ENCODE measurements at places on chromosomes 16 and 17. TPM values are rescaled to one million over a fixed set of nuclear protein-coding genes. Genes with fewer than 3 reads are reported as not detected.

DNA sequence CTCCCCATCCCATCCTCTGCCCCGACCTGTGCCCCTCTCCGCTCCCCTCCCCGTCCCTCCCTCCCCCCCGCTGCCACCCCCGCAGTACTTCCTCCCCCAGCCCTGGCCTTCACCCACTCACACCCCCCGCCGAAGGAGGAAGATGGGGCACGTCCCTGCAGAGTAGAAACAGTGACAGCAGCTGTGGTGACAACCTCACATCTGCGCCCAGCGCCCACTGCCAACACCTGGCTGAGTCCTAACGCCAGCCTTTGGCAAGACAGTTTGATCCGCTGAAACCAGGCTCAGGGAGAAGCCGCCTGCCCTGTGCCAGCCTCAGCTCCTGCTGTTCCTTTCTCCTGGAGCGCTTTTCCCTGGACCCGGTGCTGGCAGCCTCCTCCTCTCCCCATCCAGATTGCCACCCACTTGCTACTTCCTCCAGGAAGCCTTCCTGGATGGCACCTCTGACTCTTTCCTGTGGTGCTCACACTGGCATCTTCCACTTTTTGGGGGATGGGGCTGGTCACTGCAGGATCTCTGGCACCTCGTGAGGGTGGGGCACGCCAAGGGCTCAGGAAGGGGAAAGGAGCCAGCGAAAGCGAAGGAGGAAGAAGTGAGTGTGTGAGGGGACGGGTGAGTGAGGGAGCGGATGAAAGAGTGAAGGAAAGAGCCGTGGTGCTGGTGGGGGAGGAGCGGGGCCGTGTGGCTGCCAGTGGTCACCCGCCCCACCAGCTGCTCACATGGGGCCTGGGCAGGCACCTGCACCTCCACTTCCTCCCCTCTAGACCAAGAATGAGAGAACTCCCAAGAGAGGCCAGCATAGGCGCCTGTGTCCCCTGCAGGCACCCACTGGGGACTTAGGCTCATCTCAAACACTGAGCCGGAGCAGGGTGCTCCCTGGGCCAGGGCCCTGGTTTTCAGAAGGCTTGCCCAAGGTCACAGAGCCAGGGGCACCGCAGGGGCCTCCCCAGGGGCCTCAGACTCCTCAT, 27.0 kb downstream of the ZFPM1 start:
- no peaks in the 10 kb centered on the region for H3K27me3 ChIP-seq
- no peak overlapping the region for H3K4me3 ChIP-seq
- H3K27ac ChIP-seq, result 0 out of 2 replicates have a peak overlapping the region, but pooled peaks have one; percentile 57
- no peak for DNase-seq
- peaks cover 9% of the 10 kb centered on the region for H3K4me1 ChIP-seq

DNA sequence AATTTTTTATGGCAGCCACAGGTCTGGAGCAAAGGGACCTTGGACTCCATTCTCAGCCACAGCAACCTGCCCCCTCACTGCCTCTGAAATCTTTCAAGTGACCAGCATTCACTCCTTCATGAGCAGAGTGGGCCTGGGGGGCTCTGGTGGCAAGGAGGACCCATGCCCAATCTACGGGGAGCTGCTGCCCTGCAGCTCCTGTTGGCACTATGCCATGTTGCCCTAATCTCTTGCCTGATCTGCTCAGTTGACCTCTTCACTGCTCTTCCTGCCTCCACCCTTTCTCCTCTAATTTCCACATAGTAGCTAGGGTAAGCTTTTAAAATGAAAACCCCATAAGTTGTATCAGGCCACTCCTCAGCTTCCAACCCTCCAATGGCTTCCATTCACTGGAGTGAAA, 2.9 kb upstream of the PRKCB start:
- peaks cover 20% of the 10 kb centered on the region for H3K4me1 ChIP-seq
- no peak overlapping the region for H3K27ac ChIP-seq
- no peak overlapping the region for H3K4me3 ChIP-seq
- DNase-seq, result no peak
- H3K36me3 ChIP-seq, result peaks cover 4% of the 10 kb centered on the region

The OSGIN1 gene
- total RNA-seq, result 1.7 TPM

DNA sequence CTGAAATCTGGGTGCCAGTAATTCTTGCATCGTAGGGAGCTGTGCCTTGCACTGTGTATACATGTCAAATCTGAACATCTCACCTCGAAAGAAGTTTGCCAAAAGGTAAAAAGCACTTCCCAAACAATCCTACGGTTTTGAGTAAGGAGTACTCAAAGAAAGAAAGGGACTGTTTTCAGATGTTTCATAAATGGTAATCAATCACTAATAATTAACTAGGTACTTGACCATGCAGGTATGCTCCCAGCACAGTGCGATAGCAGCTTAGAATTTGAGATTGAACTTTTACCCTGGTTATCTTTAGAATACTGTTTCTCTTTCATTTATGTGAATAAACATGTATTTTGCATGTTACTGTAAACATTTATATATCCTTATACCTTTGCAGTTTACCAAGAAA, 39.0 kb downstream of the PRKCA start:
- no peak overlapping the region for H3K27ac ChIP-seq
- peaks cover 23% of the 10 kb centered on the region for H3K4me1 ChIP-seq
- H3K36me3 ChIP-seq, result no peaks in the 10 kb centered on the region
- no peaks in the 10 kb centered on the region for H3K27me3 ChIP-seq
- no peak overlapping the region for H3K4me3 ChIP-seq
- DNase-seq, result no peak

The TBC1D3C gene
- total RNA-seq, result not detected

DNA sequence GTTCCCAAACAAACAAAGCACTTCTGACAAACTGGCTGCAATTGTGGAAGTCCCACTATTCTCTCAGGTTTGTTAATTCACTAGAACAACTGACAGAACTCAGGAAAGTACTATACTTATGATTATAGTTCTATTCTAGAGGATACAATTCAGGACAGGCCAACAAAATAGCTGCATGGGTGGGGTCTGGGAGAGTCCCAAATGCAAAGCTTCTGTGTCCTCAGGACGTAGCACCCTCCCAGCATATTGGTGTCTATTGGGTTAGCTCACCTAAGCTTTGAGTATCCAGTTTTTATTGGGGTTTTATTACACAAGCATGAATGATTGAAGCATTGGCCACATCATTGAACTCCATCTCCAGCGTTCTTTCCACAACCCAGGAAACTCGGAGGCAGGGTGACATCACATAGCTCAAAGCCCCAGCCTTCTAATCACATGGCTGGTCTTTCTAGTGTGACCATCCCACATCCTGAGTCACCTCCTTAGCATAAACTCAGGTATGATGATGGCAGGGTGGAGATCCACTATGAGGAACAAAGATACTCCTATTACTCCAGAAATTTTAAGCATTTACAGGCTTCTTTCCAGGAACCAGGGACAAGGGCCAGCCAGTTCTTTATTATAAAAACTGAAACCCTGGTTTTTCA, 43.9 kb upstream of the CCNF start:
- no peak for DNase-seq
- H3K27ac ChIP-seq, result no peak overlapping the region
- H3K27me3 ChIP-seq, result peaks cover 3% of the 10 kb centered on the region
- H3K4me1 ChIP-seq, result peaks cover 30% of the 10 kb centered on the region
- H3K36me3 ChIP-seq, result peaks cover 11% of the 10 kb centered on the region

GRCh38 chr16:5895976-5896375, 798.4 kb upstream of the EEF2KMT start:
- H3K4me1 ChIP-seq, result no peaks in the 10 kb centered on the region
- no peak for DNase-seq
- H3K27ac ChIP-seq, result no peak overlapping the region

The CES5A gene
- total RNA-seq, result not detected

GRCh38 chr16:74922150-74923138, 62.5 kb downstream of the WDR59 start:
- no peak overlapping the region for H3K27ac ChIP-seq
- H3K36me3 ChIP-seq, result peaks cover 59% of the 10 kb centered on the region
- no peak for DNase-seq
- no peaks in the 10 kb centered on the region for H3K4me1 ChIP-seq
- H3K4me3 ChIP-seq, result no peak overlapping the region

DNA sequence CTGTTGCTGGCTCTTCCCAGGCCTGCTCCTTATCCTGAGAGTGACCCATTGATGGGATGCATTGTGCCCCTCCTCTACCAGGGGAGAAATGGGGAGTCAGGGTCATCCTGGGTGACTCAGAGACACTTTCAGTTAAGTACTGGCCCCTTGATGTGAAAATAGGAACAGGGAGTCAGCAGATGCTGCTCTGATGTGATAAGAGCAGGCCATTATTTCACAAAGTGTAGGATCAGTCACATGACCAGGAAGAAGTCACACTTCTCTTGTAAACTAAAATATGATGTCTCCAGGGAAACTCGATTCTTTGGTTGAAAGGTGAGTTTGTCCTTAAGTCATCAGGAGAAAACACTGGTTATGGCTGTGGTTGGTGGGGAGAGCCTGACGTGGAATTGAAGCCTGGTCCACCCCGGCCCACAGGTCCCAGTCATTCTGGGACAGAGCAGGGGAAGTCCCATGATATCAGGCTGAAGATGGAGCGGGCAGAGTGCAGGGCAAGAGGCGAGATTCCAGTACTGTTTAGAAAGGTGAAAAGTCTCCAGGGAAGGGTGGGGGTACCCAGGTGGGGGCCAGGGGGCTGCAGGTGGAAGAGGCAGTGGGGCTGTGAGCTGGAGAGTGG, 88.6 kb upstream of the NLRP1 start:
- H3K36me3 ChIP-seq, result no peaks in the 10 kb centered on the region
- no peak overlapping the region for H3K27ac ChIP-seq
- no peak overlapping the region for H3K4me3 ChIP-seq
- peaks cover 7% of the 10 kb centered on the region for H3K4me1 ChIP-seq
- no peaks in the 10 kb centered on the region for H3K27me3 ChIP-seq
- DNase-seq, result no peak

The MXRA7 gene
- total RNA-seq, result 53.7 TPM

The SPN gene
- total RNA-seq, result 2.3 TPM

- peaks cover 8% of the 10 kb centered on the region for H3K27me3 ChIP-seq
- no peak for DNase-seq
- peaks cover 9% of the 10 kb centered on the region for H3K4me1 ChIP-seq
- no peak overlapping the region for H3K27ac ChIP-seq
- H3K4me3 ChIP-seq, result no peak overlapping the region
Observed at GRCh38 chr17:5545051-5545987, 39.0 kb downstream of the NLRP1 start.

DNA sequence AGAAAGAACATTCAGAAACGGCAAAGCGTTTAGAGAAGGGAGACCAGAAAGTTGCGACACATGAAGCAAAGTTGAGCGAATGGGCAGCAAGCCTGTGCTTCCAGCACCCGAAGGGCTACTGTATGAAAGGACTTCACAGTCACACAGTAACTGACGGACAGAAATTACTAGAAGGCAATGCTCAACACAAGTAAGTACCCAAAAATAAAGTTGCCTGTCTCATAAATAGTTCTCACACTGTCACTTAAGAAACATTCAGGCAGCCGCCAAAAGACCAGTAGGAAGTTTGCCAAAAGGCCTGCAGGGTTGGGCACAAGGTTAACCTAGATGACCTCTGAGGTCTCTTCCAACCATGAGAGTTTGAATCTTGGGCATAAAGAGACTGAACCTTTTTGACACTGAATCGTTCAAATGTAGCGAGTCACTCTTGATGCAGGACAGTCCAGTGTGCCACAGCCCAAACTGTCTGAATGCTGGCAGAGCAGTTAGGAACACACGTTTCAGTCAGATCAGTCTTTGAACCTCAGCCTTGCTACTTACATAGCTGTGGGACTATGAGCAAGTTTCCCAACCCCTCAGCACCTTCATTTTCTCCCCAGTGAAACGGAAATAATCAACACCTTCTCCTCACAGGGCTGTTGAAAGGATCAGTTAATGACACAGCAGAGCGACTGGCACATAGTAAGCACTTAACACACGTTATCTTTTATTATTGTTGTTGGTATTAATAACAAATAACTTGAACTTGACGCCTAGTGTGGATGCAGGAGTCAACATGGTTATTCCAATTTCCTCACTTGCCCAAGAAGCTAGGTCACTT, 10.4 kb downstream of the NCBP3 start:
- peak overlapping the region; percentile 24 for H3K27ac ChIP-seq
- H3K36me3 ChIP-seq, result peaks cover 44% of the 10 kb centered on the region
- H3K4me1 ChIP-seq, result no peaks in the 10 kb centered on the region
- no peak for DNase-seq
- H3K4me3 ChIP-seq, result no peak overlapping the region

- no peaks in the 10 kb centered on the region for H3K36me3 ChIP-seq
- no peak overlapping the region for H3K4me3 ChIP-seq
- no peak for DNase-seq
- H3K27ac ChIP-seq, result no peak overlapping the region
- H3K27me3 ChIP-seq, result no peaks in the 10 kb centered on the region
- peaks cover 6% of the 10 kb centered on the region for H3K4me1 ChIP-seq
Observed at GRCh38 chr17:8831234-8831849, 32.2 kb upstream of the MFSD6L start.
